Activated CD4-positive, alpha-beta T cell treated with anti-CD3 and anti-CD28 coated beads, Interleukin-2, amount 50 U/mL, for 48 hours (primary cell): ENCODE measurements at places on chromosomes 2 and 18.

DNA sequence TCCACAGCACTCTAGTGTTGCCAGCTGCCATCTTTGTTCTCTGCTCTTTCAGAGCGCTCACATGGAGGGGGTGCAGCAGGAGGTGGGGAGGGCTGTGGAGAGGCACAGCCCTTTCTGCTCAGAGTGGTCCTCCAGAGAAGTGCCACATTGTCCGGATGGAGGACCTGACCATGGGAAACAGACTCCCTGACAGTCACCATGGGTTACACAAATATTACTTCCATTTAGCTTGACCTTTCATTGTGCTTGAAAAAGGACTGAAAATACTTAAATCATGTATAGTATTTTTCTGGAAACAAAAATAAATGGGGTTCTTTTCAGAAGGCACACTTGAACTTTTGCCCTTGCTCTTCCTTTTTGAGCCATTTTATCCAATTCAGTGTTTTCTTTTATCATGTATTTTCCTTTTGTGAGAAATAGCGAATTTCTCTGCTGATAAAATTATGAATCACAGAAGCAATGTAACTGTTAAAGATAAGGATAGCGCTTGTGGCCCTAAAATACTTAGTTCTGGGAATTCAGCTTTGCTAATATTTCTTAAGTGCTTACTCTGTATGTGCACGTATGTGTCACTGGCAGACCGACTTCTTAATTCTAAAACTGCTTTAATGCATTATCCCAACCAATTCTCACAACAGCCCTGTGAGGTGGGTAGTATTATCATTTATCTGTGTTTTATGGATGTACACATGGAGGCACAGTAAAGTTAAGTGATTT, 34.2 kb downstream of the SPATS2L start:
- DNase-seq: no peak

DNA sequence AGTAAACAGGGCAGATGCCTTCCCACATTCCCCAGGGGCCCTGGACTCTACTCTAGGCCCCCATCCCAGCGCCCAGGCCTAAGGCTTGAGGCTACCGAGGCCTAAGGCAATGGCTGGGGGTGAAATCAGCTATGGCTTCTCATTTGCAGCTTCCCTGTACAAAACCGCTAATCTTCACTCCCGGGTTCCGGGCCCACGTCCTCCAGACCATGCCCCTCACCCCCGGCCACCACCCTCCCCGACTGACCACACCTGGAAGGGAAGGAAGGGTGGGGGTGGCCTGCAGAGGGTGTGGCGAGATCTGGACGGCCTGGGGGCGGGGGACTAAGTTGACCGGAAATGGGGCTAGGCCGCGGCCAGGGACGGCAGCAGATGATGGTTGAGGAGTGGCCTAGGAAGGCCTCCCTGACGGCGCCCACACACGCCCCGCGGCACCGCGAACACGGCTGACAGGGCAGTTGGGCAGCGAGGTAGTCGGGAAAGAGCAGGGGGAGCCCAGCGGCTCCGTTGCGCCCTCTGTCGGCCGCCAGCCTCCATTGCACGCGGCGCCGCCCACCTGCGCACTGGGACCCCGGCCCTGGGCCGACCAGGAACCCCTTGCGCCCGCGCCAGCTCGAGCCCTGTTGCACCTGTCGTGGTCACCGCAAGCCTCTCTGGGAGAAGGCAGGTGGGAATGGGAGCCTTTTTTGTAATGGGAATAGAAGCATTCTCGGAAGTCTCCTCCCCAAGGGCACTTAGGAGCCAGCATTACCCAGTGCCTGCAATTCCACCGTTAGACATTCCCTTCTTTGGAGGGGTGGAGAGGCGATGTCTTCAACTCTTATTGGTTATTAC, 117.1 kb upstream of the STPG4 start:
- DNase-seq: peak; percentile 59

GRCh38 chr2:210663631-210664089, 107.3 kb downstream of the CPS1 start:
- DNase-seq: no peak

GRCh38 chr2:58913082-58913726, 672.1 kb upstream of the FANCL start:
- DNase-seq: no peak

- no peak for DNase-seq
These were observed 520.7 kb upstream of the TCF4 start for GRCh38 chr18:56108478-56109367.

DNA sequence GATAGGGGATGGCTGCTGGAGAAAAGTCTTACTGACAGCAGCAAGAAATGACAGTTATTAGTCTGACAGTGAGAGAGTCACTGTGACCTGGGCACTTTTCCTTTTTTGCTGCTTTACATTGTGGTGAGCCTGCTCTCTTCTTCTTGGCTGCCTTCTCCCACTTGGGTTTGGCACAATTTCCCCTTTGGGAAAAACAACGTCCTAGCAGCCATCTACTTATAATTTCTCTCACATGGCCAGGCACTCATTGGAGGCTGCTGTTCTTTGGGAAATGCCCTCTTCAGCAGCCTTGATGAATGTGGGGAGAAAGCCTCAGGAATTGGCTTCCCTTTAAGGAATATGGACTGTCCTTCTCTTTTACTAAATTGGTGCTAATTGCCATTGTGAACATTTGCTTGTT, 60.4 kb upstream of the SLC1A4 start:
- DNase-seq: no peak

- no peak for DNase-seq
These were observed 4.8 kb upstream of the CDC42EP3 start for GRCh38 chr2:37676274-37676673.

GRCh38 chr18:21703241-21703820, 1.2 kb downstream of the ABHD3 start:
- DNase-seq: peak; percentile 24

GRCh38 chr2:200476836-200477235, 33.0 kb downstream of the KCTD18 start:
- DNase-seq: no peak

- DNase-seq: no peak
These were observed 782.2 kb upstream of the SLC8A1 start for GRCh38 chr2:41234093-41234492.

DNA sequence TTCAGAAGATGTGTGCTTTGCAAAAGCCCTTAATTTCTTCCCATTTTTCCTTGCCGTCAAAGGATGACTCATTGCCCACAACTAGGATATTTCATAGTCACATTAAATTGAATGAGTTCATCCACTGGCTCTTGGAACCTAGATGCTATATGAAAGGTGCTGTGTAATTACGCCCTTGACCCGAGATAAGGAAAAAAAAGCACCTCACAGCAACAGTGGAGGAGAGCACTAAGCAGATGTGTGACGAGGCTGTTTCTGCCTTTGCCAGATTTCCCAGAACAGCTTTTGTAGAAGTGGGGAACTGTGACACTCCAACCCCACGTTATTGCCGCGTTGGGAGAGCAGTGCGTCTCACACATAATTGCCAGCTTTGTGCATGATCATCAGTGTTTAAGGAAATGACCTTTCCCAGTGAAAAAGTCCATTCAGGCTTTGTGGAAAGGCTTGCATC, 33.3 kb upstream of the TMEM87B start:
- DNase-seq: no peak

DNA sequence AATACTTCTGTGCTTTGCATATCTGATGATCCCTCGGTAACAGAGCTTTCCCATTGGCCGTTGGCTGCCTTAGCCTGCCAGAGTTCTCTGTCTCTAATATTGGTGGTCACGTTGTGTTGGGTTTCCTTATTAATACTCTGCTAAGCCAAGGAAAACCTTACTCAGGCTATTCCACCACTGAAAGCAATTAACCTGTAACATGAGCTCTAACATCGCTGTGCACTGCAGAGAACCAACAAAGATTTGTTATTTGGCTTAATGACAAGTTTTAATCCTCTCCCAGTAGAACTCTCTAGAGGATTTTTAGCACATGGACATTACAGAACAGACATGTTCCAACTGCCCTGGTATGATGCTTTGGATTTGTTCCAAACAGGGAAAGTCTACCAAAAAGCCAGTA, 825.9 kb upstream of the POU3F3 start:
- DNase-seq: no peak

DNA sequence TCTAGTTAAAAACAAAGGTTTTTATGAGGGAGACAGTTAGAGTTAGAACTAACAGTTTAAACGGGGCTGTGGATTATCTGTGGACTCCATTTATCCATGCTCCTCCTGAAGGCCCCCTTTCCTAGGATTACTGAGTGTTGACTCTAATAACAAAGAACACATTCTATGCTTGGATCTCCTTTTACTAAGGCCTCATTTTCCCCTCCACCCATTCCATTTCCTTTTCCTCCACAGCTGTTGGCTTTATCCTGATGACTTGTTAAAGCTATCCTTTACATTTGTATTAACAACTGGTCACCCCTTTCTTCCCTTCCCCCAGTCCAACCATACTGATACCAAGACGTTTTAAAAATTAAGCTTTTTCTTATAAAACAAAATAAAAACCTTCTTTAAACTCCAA, 220.6 kb downstream of the SRBD1 start:
- DNase-seq: no peak

- DNase-seq: no peak
These were observed 33.0 kb upstream of the GLS start for GRCh38 chr2:190847504-190848081.

- DNase-seq: no peak
These were observed 243.8 kb downstream of the ERBB4 start for GRCh38 chr2:212294816-212295215.

DNA sequence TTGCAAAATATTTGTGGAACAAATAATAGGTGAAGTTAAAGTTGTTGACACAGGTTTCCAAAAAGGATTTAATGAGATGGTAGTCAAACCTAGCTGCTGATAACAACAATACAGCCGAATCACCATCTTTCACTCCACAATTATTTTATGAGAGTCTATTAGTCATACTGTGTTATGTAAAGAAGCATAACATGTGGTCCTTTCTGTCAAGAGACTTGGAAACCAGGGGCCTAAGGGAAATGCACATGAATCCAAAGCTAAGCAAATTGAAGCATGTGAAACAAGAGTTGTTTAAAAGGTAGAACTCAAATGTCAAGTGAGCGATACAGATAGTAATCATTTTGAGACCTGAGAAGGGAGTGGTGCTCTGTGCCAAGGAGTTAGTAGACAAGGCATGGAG, 16.0 kb downstream of the CD28 start:
- no peak for DNase-seq

GRCh38 chr18:73646196-73646595, 501.4 kb downstream of the FBXO15 start:
- no peak for DNase-seq

- DNase-seq: no peak
These were observed 40.8 kb upstream of the PTMA start for GRCh38 chr2:231667496-231667895.

GRCh38 chr2:181953881-181954537, 31.6 kb upstream of the PPP1R1C start:
- peak; percentile 72 for DNase-seq

DNA sequence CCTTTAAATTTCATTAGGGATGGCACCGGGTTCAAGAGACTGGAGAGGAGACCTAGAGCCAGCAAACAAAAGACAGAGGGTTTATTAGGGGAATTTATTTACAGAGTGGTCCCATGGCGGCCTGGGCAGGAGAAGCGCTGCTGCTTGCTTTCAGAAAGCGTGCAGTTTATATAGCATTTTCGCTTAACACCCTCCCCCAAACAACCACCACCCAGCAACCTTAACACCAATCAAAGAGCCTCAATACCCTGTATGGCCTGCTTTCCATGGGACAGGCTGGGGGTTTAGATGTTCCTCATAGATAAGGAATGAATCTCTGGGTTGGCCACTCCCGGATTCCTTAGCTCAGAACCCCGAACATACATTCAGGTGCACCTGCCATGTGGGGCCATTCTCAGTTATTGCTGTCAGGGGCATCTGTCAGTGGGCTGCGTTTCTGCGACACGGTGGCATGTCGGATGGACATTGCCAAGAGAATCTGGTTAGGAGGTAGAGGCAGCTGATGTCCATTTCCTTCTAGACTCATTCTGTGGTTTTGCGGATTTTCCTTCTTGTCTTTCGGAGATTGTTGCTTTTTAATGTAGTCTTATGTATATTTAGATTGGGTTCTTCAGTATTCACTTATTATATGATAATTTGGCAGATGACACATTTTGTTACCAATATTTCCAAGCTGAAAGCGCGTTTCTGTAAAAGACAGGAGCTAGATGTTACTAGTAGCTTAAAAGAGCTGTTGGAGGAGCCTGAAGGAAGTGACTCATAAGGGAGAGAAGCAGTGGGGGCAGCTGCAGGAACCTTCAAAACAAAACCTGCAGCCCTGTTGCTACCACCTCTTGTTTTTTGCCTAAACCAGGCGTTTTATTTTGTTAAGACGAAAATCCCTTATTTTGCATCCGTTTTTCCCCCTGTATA, 7.2 kb downstream of the AGAP1 start:
- no peak for DNase-seq

- no peak for DNase-seq
These were observed 36.9 kb upstream of the KLF7 start for GRCh38 chr2:207202645-207203044.

DNA sequence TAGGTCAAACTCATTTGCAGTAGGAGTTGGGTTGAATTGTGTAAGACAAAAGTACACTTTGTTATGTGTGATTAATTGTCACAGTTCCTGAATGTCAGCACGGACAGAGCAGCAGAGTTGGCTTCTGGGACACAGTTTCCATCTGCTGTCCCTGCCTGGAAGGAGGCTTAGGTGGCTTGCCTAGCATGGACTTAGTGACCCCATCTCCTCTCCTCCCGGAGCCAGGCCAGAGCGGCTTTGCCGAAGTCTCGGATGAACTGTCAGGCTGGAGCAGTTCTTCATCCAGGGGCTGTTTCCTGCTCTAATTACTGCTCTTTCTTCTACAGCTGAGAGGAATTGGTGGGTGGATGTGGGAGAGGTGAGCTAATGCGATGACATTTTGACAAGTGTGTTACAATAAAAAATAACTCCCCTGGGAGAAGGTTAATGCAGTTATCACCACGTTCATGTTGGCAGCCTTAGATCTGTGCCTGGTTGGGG, 102.0 kb downstream of the SH3RF3 start:
- DNase-seq: no peak

DNA sequence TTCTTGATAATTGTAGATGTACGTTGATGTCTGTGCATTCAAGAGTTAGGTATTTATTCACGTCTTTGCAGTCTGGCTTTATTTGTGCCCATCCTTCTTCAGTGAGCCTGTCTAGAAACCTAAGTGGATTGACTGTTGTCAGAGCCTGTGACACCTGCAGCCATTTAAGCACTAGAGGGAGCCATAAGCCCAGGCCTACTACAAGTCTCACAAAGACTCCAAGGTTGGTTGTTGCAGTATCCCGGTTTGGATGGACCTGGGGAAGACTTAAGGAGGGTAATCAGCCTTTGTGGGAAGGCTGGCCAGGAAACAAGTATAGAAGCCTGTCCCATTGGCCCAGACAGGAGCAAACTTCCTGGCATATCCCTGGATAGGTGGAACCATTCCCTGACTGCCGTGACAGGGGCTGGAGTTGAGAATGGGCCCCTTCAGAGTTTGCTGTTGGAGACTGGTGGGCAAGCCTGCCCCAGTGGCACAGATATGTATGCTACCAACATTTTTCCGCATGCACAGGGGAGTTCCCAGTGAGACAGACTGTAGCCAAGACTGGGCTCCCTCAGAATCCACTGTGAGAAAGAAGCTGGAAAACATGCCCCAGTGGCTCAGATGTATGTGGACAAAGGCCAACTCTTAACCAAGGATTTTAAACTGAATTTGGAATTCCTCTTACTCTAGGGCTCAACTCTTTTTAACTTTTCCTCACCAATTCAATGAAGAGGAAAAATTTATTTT, 9.3 kb upstream of the LRRC30 start:
- DNase-seq: peak; percentile 4

- DNase-seq: no peak
These were observed 68.3 kb downstream of the PTPN4 start for GRCh38 chr2:119827866-119828507.
